ENCODE measurements at places on chromosomes 13 and 19.

DNA sequence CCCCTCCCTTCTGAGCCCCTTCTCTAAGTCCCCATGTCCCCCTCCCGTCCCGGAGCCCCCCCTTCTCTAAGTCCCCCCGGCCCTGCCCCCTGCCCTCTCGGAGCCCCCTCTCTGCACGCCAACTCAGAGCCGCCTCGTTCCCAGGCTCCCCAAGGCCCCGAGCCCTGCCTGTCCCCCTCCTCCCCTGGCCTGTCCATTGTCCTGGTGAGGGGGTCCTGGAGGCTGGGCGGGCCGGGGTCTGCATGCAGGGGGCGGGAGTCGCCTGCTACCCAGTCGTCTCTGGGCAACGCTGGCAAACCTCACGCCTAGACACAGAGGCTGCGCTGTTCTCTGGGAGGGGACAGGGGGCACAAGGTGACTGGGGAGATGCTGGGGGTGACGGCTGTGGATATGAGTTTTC is 39.2 kb upstream of the SEMA6B start:
- no peak for DNase-seq

GRCh38 chr19:50514346-50515167 is 844 bp upstream of the ASPDH start:
- DNase-seq, result no peak

GRCh38 chr13:51589793-51590192 is 5.5 kb downstream of the WDFY2 start:
- no peak for DNase-seq

GRCh38 chr19:19354007-19354406 is 33.4 kb downstream of the MAU2 start:
- DNase-seq, result no peak

GRCh38 chr13:24511816-24512196 is 772 bp downstream of the PARP4 start:
- no peak for DNase-seq

DNA sequence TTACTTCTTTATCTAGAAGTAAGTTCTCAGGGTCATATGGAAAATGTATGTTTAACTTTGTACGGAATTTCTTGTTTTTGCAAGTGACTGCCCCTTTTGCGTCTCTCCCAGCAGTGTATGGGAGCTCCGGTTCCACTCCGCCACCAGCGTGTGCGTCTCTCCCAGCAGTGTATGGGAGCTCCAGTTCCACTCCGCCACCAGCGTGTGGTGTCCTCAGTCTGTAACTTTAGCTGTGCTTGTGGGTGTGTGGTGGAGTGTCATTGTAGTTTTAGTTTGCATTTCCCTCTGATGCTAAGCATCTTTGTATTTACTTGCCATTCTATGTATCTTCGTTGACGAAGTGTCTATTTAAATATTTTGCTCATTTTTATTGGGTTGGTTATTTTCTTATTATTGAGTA is 2.4 kb downstream of the CUL4A start:
- DNase-seq, result no peak

DNA sequence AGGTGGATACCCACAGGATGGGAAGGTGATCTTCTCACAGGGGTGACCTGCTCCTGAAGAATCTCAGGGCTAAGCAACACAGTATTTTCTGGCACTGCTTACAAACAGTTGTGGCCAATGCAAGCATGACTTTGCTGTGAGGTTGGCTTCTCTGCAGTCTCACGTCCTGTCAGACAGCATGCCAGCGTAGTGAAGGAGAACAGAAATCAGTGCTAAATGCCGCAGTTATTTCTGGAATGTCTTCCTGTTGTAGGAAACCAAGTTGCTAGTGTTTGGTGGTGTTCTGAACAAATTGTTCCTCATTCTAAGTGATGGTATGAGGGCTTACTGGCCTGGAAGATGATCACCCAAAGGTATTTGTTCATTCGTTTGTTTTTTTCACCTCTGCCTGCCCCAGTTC is 320.1 kb downstream of the MTUS2 start:
- DNase-seq, result no peak

- DNase-seq, result no peak
Observed at GRCh38 chr19:4425537-4425936, 23.1 kb downstream of the CHAF1A start.

DNA sequence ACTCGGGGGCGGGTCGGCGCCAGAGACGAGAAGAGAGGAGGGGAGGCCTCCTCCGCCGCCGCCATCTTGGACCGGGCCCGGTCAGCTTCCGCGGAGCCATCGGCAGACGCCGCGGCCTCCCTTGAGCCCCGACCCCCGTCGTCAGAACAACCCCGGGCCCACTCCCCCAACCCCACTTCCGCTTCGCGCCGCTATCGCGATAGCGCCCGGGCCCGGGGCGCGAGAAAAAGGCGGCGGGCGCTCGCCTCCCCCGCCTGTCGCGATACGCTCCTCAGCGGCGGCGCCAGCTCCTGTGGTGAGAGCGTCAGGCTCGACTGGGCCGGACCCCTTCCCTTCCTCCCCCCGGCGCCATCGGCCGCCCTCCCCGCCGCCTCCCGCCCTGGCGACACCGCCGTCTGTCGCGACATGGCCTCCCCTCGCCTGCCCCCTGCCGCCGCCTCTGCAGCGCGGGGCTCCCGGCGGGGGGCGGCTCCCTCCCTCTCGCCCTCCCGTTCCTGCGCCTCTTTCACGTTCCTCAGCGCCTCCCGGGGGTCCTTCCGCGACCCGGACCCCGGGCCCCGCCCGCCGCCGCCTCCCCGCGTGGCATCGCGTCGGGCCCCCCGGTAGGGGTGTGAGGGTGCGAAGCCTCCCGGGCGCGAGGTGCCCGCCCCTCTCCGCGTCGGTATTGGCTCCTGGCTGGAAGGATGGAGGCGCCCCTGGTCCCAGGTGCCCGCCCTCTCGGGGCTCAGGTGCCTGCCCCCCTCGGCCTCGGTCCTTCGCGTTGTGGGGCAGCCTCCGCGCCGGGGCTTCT is at the start of gene CNOT3:
Gene CNOT3, plus strand, starts transcription at position 64 of the 790 bp plus-strand sequence. CDS start 5,217 bp downstream, outside the sequence.
- peak; percentile 15 for DNase-seq

DNA sequence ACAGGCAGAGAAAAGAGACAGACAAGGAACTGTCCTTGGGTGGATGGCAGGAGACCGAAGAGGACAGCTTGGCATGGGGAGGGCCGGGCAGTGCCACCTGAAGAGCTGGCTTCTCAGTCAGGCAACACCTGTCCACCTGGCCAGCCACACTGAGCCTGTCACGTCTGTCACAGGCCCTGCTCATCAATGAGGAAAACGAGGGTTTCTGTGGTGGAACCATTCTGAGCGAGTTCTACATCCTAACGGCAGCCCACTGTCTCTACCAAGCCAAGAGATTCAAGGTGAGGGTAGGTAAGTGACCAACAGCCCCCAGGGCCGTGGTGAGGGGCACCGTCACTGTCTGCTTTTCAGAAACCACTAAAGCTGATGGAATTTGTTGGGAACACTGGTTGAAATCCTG is 11.2 kb upstream of the PROZ start:
- no peak for DNase-seq

GRCh38 chr13:49113526-49114286 is 106.4 kb upstream of the MLNR start:
- DNase-seq, result no peak

DNA sequence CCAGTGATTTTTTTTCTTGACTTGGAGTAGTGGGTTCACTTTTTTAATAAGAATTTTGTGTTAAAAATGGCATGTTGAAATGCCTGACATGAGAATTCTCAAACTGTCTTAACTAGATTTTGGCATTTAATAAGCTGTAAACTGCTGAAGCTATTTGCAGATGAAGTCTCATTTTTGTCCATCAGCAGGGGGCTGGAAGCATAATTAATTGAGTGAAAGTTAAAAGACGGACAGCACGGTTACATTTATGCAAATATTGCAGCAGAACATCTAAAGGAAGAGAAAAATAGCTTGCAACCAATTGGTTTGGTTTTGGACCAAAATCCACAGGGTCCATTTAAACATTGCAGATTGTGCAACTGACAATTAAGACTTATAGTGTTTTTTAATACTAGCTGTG is 837.3 kb upstream of the KLHL1 start:
- DNase-seq, result no peak

DNA sequence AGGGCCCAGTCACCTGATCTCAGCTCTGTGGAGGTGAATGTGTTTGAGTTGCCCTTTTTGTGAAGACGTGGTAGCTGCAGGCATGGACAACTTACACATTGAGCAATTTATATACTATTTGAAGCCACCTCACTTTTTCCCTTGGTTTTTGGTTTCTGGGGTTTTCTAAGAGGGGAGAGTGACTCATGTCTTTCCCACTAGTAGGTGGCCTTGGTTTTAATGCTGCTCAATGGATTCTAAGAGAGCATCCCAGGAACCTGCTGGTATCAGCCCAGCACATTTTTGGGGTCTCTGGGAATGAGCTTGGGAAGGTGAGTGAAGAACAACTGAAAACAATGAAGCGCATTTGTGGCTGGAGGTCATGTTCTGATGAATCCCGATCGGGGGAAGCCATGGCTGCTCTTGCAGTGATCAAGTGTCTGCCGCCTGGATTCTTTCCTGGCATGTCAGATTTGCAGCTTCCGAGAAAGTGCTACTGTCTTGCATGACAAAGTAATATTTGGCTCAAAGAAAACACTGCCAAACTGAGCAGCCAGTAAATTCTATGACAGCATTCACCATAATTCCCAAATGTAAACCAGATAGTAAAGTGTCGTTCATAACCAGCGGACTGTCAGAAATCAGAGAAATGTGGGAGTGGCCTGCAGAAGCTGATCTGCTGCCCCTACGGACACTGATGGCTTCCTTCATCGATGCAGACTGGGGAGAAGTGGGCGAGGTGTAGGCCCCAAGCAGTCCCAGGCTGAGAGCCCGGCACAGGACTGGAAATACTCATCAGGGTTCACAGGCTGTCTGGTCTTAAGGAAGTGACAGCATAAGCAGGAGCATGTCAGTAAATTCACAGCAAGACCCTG is 98.7 kb downstream of the COL4A2 start:
- DNase-seq, result no peak

- peak; percentile 95 for DNase-seq
Observed at GRCh38 chr19:53467485-53468262, at the start of gene ZNF813. TSS of gene ZNF813 (plus strand) at chr19:53467733. CDS start at chr19:53483823, 16,090 bp downstream.

DNA sequence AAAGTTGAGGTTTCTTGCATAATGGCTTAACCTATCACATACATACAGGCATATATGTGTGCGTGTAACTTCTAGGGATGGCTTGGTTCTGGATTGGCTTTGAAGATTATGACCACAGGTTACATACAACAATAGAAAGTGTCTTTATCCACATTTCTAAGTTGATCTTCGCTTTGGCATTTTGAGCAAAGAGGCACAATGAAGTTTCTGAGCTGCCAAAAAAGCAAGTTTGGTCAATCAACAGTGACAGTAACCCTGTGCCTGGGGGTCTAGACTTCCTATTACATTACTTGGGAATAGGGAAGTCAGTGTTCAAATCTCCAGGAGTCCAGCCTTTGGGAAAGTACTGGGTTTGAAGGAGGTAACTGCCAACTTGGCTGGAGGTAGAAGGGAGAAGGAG is 3.1 kb upstream of the SOX1 start:
- no peak for DNase-seq

- DNase-seq, result no peak
Observed at GRCh38 chr13:114078461-114079451, 53.7 kb downstream of the RASA3 start.

DNA sequence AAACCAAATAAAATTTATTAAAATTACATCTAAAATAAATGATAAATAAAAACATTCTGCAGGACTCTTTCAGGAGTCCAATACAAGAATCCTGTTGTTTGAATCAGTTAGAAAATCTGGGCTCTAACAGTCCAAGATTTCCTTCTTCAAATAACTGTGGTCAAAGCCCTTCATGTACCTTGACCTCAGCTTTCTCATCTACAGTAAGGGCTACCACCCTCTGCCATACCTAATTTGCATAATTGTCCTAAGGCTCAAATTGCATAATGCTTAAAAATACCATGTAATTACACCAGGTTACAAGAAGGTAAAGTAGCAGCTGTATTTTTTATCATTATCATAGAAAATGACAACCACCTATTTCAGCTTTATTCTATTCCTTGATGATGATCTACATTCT is 54.3 kb downstream of the XPO4 start:
- DNase-seq, result no peak

- DNase-seq, result no peak
Observed at GRCh38 chr19:50542943-50543342, 25.3 kb downstream of the LRRC4B start.

- no peak for DNase-seq
Observed at GRCh38 chr13:21925720-21926119, 254.8 kb downstream of the FGF9 start.

DNA sequence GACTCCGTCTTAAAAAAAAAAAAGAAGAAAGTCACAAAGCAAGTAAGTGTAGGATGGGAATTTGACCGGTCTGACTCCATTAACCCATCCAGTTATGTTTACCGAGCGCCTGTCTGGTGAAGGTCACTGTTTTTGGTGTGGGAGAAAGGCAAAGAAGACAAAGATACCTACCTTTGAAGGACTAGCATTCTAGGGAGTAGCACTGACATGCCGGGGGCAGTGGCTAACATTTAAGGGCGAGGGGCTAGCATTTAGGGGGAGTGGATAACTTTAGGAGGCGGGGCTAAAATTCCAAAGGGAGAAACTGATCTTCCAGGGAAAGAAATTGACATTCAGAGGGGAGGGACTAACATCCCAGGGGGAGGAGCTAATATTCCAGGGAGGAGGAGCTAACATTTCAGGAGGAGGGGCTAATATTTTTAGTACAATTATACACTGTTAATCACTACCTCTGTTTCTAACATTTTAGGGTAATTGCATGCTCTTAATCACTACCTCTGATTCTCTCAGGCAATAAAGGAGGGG is 8.7 kb downstream of the GPR32 start:
- no peak for DNase-seq

DNA sequence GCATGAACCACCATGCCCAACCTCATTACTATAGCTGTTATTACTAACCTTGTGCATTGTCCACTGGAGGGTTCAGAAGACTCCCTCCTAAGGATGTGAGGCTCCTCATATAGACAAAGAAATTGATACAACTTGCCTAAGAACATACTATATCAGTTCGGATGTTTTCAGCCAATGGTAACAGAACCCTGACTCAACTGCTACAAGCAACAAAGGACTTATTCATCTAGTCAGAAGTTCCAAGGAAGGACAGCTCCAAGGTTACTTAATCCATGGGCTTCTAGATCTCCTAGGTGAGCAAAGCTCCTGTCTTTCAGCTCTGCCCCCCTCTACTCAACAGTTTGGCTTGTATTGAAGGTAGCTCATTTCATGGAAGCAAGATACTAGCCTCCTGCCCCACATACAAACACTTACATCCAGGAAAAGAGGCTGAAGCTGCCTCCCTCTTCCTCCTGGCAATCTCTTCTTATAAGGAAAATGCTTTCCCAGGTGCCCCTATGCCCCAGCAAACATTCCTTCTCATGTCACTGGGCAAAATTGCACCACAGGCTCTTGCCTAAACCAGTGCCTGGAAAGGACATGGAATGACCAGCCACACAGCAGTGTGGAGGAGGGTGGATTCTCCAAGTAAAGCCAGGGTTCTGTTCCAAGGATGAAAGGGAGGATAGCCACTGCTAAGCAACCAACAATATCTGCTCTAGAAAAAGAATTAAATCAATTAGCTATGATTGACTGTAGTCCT is 497.8 kb downstream of the FOXO1 start:
- DNase-seq, result no peak

DNA sequence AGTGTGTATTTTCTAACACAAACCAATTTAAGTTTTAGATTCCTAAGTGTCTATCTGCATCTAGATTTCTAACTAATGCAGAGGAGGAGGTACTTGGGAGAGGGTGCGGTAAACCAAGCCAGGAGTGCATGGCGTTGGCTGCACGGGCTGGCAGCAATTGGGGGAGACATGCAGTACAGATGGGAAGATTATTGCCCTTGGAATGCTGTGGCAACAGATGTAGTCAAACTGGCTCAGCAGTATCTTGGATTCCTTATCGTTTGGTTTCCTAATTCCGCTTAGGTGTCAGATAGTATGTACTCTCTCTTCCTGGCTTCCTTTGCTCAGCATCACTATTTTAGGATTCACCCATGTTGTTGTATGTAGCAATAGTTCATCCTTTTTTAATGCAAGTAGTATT is 29.4 kb upstream of the STK24 start:
- no peak for DNase-seq
